ENCODE measurements at places on chromosomes 6 and 20.

GRCh38 chr6:107822176-107823046, 1.7 kb downstream of the SCML4 start:
- no peak for DNase-seq

DNA sequence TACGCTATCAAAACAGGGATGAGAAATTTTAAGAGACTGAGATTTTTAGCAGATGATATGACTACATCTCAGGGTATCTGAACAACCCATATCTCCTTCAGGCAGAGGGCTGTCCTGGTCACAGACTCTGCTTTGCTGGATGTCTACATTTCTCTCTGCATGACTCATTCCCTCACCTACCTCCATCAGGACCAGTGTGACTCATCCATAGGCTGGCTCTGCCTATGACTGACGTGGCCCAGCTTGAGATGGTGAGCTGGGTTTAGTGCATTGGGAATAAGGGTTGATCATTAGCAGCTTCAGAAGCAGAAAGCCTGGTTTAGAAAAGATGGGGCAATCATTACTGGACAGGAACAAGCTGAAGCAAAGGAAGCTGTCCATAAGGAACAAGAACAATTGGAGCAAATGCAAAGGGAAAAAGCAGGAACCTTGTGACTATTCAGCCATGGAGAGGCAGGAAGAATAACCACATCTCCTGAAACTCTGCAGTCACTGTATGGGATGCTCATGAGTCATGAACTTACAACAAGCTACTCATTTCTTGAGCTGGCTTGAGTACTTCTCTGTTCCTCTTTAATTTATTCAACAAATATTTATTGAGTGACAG, 86.4 kb upstream of the CBLN4 start:
- no peak for DNase-seq

GRCh38 chr6:99073223-99073622, 125.5 kb upstream of the FBXL4 start:
- no peak for DNase-seq

- DNase-seq = no peak
Observed at GRCh38 chr6:139855671-139856311, 481.3 kb upstream of the CITED2 start.

DNA sequence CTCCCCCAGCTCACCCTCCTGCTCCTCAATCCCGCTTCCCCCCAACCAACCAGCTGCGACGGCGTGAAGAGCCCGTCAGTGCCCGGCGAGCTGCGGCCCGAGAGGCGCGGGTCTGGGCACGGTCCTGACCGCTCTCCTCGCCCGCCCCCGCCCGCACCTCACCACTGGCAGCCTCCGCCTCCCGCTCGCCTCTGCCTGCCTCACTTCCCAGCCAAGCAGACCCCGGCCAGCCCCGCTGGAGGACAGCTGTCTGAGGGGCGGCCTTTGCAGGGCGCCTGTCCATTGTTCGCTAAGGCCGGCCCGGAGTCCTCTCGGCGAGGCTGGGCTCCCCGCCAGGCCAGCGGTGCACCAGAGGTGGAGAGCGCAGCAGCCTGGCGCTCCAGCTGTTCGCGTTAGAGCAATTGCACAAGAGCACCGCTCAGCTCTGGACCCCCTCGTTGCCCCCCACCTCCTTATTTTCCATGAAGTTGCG, 1.3 kb downstream of the SOBP start:
- peak; percentile 60 for DNase-seq

- no peak for DNase-seq
Observed at GRCh38 chr6:46306431-46306830, 135.7 kb upstream of the ENPP5 start.

- DNase-seq = no peak
Observed at GRCh38 chr6:144330017-144330987, 45.2 kb downstream of the UTRN start.

DNA sequence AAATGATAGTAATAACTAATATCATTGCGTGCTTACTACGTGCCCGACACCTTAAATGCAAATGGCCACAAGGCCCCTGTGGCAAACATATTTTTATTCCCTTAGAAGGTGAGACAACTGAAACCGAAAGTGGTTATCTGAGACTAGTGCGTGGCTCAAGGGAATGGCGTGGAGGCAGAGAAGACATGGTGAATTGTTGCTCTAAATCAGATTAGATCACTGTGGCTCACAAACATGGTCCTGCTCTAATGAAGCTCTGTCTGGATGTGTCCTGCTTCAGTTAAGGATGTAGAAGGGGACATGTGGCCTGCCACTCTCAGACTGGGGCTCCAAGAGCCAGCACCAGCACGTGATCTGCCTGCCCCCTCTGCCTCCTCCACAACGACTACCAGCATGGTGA, 124.2 kb upstream of the GMDS start:
- no peak for DNase-seq

GRCh38 chr6:106110164-106110826, 24.2 kb downstream of the PRDM1 start:
- DNase-seq = no peak

- DNase-seq = no peak
Observed at GRCh38 chr6:24403501-24403824, 727 bp downstream of the MRS2 start.

DNA sequence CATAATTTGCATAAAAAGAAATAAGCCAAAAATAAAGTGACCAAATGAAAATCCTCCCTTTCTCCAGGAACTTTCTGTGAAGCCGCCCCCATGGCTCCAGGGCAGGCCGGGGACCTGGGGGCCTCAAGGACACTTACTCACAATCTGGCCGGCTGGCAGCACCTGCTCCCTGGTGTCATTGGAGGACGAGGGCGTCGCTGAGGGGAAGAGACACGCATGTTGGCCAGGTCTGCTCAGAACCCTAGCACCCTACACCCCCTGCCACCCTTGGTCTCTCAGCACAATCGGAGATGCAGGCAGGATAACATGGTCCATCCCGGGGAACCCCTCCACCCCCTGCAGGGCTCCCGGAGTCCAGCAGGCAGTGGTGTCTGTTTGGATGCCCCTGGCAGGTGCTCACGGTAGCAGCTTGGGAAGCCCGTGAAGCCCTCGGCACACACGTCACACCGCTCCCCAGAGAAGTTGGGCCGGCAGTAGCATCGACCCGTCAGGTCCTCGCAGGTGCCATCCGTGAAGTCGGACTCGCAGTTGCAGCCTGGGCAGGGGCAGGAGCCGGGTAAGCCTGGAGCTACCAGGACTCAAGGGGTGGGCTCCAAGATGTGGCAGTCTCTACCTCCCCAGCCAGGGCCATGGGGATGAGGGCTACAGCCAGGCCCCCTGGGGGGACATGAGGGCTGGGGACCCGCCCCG, 21.3 kb downstream of the LAMA5 start:
- no peak for DNase-seq

- peak; percentile 80 for DNase-seq
Observed at GRCh38 chr20:16803965-16804792, 56.0 kb downstream of the OTOR start.

- DNase-seq = no peak
Observed at GRCh38 chr6:23280437-23280836, 711.1 kb downstream of the HDGFL1 start.

- DNase-seq = no peak
Observed at GRCh38 chr20:47405775-47406325, 49.4 kb upstream of the ZMYND8 start.

- no peak for DNase-seq
Observed at GRCh38 chr20:18978311-18978710, 164.7 kb downstream of the SCP2D1 start.

GRCh38 chr6:51487937-51488336, 599.5 kb downstream of the PKHD1 start:
- no peak for DNase-seq

DNA sequence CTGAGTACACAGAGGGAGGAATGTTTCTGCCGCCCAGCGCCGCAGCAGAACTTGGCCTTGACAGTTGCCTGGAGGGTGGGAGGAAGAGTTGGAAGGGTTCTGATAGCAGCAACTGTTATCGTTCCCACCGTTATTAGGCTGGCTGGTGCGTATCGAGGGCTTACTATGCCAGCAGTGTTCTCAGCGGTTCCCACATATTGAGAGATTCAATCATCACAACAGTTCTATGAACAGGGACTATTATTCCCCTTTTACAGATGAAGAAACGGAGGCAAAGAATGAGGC, 380.1 kb upstream of the SULF2 start:
- no peak for DNase-seq

- DNase-seq = no peak
Observed at GRCh38 chr20:33490023-33490933, at the start of gene CBFA2T2. CBFA2T2 (plus strand) TSS chr20:33490096; CDS start chr20:33490268, 172 bp downstream.

DNA sequence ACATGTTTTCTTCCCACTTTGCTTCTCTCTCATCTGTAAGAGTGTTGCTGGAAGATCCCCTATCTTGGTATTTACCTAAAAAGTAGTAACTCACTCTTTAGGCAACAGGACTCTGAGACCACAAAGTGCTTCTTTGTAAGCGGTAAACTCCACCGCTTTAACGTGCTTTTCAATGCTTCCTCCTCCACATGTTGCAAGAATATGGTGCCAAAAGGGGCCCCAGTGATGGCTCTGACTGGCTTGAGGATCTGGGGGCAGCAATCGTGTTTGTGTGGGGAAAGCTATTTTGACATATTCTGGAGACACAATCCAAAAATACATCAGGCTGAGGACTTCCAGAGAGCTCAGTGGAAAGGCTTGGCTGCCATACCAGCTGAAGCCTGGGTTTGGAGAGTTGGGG, 12.4 kb upstream of the CPNE5 start:
- no peak for DNase-seq

GRCh38 chr6:14366872-14367271, 249.3 kb downstream of the CD83 start:
- no peak for DNase-seq

GRCh38 chr6:136084403-136084802, 165.7 kb downstream of the MTFR2 start:
- DNase-seq = no peak

- DNase-seq = no peak
Observed at GRCh38 chr6:22142856-22143255, 154.0 kb downstream of the PRL start.

GRCh38 chr6:47741807-47742206, 40.0 kb upstream of the OPN5 start:
- no peak for DNase-seq

GRCh38 chr6:40287296-40287850, 299.8 kb downstream of the LRFN2 start:
- DNase-seq = no peak

- no peak for DNase-seq
Observed at GRCh38 chr20:2289475-2289874, 6.3 kb upstream of the TGM3 start.

DNA sequence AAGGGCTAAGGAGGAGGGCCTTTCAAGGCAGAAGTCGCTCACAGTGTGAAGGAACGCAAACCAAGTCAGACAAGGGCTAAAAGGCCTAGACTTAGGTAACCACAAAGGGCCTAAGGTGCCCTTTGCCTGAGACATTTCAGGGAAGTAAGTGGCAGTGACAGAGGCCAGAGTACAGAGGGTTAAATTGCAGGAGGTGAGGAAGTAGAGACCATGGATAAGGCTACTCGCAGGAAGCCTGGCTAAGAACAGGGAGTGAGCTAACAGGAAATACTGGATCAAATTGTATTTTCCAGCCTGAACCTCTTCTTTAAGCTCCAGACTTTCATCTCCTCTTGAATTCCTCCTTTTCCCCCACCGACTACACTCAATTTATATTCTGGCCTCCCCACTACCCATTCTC, 16.6 kb downstream of the ZHX3 start:
- no peak for DNase-seq
